ENCODE measurements at places on chromosomes 13 and 19.

GRCh38 chr19:40261631-40262030 lies 23.5 kb downstream of the AKT2 start:
- no peak for DNase-seq

DNA sequence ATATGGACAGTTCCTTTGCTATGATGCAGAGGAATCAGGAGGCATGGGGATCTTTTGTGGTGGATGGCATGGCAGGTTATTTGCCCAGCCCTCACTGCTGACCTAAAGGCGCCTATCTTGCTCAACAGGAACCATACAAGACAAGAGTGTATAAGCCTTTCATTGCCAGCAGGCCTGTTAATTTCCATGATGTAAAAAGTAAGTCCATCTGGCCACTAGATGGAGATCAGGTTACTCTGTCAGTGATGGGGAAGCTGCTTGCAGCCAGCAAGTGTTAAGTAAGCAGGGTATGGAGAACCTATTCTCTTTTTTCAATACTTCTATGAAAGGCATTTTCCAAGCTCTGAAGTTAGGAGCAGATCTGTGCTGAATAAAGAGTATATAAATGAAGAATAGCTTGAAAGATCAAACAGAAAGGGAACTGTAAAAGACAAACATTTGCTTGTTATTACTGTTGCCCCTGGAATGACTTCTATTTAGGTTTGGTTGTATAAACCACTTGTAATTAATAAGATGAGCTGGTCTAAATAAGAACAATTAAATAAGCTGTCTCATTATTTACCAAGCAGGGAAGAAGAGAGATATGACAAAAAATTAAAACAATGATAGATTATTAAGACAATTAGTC lies 210.9 kb downstream of the RGCC start:
- DNase-seq, result peak; percentile 64

- no peak for DNase-seq
Observed at GRCh38 chr19:28727480-28728159, 485.3 kb downstream of the UQCRFS1 start.

DNA sequence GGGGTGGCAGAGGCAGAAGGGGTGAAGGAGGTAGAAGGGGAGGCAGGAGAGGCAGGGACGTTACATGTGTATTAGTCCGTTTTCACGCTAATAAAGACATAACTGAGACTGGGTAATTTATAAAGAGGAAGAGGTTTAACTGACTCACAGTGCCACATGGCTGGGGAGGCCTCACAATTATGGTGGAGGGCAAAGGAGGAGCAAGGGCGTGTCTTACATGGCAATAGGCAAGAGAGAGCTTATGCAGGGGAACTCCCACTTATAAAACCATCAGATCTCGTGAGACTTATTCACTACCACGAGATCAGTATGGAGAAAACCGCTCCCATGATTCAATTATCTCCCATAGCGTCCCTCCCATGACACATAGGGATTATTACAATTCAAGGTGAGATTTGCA lies 19.0 kb upstream of the ACOD1 start:
- DNase-seq, result no peak

- no peak for DNase-seq
Observed at GRCh38 chr19:13262450-13262849, 112.2 kb downstream of the IER2 start.

GRCh38 chr13:29746148-29746677 lies 104.2 kb downstream of the UBL3 start:
- no peak for DNase-seq

DNA sequence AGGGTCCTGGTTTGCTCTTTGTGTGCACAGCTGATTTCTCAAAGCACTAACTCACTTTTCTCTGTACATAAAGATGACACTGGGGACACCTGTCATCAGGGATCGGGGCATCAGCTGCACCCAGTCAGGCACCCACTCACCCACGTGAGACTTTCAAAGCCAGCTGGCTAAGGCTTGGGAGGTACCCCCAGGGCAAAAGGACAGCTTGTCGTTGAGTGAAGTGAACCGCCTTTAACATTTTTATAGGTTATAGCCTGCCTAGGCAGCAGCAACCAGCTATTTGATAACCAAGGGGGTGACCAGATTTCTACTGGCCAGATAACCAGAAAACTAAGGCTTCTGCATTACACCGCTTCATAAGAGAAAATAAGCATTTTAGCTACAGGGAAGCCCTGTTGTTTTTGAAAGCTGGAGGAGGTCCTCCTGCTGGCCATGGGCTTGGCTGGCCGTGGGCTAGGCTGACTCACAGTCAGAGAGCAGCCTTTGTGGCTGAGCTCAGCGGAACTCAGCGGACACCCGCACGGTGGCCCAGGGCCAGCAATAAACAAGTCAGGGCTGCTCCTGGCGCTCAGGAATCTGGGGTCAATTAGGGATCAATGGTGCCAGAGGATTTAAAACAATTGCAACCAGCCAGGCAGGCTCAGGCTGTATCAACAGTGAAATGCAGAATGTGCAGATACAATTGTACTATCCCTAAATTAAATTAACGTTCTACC lies 57.1 kb downstream of the ALOX5AP start:
- no peak for DNase-seq

- DNase-seq, result peak; percentile 9
Observed at GRCh38 chr13:32911506-32911905, 104.7 kb upstream of the KL start.

DNA sequence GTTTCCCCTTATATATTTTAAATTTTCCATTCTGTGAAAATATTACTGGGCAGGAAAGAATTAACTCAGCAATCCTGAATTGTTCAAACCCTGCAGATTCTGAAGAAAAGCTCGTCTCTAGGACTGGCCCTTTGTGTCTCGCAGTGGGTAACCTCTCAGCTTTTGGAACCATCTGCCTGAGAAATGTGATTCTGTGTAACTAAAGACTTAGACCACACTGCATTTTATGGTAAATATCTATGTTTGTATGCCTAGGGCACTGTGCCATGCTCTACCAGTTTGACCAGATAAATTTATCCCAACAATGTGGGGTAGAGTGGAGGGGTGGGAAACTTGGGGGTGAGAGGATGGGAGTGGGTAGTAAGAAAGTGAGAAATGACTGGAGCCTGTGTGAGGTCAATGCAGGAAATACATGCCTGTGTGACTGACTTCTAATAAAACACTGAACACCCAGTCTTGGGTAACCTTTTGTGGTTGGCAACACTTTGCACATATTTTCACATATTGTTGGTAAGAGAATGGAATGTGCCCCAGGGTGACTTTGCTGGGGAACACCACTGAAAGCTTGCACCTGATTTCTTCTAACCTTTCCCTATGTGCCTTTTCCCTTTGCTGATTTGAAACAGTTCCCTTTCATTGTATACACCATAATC lies 1181.9 kb downstream of the OLFM4 start:
- DNase-seq, result no peak

DNA sequence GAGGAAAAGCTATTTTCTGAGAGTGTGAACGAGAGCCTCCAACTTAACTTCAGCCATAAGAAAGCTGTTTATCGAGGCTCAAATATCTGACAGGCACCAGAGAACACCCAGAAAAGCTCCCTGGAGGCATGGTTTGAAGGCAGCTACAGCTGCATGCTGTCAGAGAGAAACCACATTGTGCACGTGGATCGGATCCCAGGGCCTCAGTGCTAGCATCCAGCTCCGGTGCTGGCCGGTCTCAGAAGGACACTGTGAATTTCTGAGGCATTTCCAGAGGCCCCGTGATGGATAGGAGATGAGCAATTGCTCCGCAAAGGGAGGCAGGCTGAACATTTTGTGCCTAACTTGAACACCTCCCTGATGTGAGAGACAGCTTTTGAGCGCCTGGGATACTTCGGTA lies 315.7 kb downstream of the FGF9 start:
- DNase-seq, result no peak

- no peak for DNase-seq
Observed at GRCh38 chr13:47621931-47622330, 379.1 kb downstream of the SUCLA2 start.

GRCh38 chr13:32471187-32471922 lies 43.4 kb upstream of the N4BP2L1 start:
- DNase-seq, result no peak

DNA sequence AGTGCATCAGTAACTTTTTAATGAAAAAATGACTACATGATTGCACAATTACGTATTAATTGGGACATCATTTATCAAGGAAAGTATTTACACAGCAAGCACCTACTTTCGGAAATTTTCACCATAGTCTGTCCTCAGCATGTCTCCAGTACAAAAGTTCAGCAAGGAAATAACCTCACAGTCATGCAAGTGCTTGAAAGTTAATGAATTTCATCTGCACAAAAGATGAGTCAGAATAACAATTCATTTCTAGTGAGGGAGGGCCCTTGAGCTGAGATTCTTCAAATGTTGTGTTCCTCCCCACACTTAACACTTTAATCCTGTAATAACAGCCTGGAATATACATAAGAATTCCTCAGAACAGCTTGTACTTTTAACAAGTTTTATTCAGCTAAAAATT lies 49.0 kb upstream of the OXGR1 start:
- no peak for DNase-seq

DNA sequence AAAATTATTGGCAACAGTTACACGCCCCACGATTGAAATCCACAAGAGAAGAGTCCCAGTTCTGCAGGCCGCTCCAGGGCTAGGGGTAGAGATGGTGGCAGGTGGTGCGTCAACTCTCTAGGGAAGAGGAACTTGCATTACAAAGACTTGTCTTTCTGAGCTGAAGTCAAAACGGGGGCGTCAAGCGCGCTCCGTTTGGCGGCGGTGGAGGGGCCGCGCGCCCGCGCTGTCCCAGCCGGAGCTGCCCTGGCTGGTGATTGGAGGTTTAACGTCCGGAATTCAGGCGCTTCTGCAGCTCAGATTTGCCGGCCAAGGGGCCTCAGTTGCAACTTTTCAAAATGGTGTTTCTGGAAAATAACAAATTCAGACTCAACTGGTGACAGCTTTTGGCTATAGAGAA lies 38.9 kb downstream of the SOX1 start:
- DNase-seq, result no peak

- DNase-seq, result no peak
Observed at GRCh38 chr19:18799389-18799970, 8.4 kb upstream of the COMP start.

GRCh38 chr13:49060678-49061387 lies 85.1 kb downstream of the FNDC3A start:
- no peak for DNase-seq

GRCh38 chr13:44763615-44764301 lies 187.6 kb upstream of the TSC22D1 start:
- no peak for DNase-seq

- DNase-seq, result no peak
Observed at GRCh38 chr13:25923217-25924085, 128.4 kb downstream of the SHISA2 start.

DNA sequence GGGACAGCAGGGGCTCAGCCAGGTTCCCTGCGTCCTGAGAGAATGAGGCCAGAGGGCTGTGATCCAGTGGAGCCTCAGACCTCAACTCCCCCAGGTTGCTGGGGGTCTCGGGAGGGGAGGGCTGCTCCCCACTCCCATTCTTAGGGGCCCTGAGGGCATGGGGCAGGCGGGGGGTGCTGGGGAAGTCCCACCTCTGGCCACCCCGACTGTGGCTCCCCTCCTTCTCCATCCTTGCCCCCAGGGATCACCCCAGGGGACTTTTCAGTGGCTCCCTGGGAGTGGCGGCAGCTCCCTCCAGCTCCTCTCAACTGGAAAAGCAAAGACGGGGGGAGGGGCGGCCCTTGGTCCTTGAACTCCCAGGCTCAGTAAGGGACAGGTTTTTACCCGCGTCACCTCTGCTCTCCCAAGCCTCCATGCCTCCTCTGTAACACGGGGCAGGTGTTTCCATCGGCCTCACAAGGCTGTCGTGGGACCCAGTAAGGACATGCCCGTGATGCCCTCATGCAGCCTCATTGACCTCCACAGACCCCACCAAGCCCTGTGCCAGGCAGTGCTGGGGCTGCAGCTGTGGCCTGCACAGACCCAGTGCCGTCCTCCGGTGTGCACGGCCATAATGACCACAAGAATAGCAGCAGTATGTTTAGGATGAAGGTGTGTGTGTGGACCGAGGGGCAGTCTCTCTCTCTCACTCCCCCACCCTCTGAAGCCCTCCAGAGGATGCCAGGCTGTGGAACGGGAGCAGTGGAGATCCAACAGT lies 11.6 kb upstream of the TOMM40 start:
- DNase-seq, result no peak

GRCh38 chr13:112704308-112705145 lies 14.7 kb downstream of the ATP11A start:
- DNase-seq, result no peak

DNA sequence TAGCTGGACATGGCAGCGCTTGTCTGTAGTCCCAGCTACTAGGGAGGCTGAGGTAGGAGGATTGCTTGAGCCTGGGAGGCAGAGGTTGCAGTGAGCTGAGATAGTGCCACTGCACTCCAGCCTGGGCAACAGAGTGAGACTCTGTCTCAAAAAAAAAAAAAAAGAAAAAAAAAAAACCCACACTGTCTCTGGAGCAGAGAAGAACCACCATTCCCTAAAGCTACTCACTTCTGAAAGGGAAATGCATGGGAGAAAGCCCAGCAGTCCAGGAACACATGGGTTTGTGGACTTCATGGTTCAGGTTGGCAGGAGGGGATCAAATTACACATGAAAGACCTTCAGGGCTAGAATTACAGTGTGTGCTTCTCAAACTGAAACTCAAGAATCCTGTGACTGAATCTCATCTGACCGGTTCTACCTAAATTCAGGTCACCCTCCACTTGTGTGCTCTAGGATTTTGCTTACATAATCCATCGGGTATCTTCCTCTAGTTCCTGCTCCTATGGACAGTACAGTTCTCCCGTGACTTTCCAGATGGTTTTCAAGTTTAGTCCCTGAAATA lies 30.2 kb upstream of the CPB2 start:
- no peak for DNase-seq

DNA sequence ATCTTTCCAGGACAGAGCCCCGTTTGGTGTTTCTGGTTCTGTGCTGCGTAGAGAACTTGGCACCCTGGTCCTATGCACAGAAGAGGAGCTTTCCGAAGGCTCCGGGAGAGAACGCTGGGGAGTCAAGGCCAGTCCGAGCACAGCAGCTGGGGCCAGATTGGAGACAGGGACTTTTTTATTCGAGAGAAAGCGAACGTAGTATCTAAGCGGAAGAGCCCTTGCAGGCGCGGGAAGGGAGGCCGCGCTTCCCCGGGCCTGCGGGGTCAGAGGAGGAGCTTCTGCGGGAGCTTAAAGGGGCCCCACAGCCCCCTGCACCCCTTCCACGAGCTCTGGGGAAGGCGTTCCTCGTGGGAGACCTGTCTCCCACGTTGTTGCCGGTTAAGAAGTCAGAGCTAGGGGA lies 48.6 kb upstream of the ARHGEF7 start:
- DNase-seq, result no peak

DNA sequence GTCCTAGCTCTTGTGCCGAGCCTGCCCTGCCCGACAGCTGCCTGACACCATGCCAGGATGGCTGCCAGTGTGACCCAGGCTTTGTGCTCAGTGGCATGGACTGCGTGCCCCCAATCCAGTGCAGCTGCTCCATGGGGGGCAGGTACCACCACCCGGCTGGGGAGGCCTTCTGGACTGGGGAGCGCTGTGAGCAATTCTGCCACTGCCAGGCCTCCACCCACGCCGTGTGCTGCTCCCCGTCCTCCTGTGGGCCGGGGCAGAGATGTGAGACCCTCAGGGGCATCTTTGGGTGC lies 9.4 kb upstream of the FXYD3 start:
- no peak for DNase-seq

- no peak for DNase-seq
Observed at GRCh38 chr19:16660763-16661479, at the start of gene TMEM38A. Gene TMEM38A (plus strand): TSS chr19:16661139. CDS start chr19:16661218, 79 bp downstream.

- peak; percentile 36 for DNase-seq
Observed at GRCh38 chr13:105847527-105848291, 687.8 kb downstream of the EFNB2 start.

All from NCI-H2081 treated with DMSO at 0.1 percent for 48 hours (cell line).